ENCODE measurements at places on chromosomes 3 and 15.

DNA sequence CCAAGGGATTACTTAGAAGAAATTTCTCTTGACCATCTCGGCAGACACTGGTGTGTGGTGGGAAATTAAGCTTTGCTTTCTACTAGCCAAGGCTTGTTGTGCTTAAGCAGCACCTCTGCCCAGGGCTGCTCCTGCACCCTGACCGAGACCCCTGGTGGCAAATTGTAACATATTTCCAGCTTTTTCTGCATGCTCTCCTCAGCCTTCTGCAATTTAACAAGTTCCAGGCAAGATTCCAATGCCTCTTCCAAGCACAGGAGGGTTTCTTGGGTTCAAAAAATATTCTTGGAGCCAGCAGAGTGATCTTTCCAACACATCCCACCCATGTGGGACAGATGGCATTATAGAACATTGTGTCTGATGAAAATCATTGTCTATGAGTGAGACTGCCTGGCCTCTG is 210.5 kb downstream of the CLSTN2 start:
- DNase-seq = no peak

DNA sequence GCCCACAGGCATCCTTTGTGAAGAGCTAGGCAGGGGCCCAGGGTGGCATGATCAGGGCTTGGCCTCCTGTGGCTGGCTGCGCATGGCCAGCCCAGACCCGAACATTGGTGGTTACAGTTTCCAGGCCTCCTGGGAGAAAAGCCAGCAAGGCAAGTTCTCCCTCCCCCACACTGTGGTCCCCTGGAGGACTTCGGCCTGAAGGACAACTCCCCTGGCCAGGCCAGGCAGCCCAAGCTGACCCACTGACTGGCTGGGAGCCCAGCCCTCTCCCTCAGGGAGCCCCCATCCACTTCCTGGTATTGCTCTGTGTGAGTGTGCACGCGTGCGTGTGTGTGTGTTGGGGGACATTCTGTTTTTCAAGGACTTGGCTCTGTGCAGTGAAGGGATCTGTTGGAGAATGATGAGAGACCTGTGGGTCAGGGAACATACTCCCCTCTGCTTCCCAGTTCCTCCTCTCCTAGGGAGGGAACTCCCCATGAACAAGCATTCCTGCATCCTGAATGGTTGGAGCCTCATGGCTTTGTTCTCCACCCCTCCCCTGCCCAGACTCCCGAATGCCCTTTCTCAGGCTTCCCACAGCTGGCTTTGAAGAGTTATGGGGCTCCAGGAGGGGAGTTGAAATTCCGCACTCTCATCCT is 29.5 kb downstream of the CORO2B start:
- DNase-seq = no peak

GRCh38 chr15:88480981-88481380 is 13.5 kb downstream of the MRPS11 start:
- DNase-seq = no peak

DNA sequence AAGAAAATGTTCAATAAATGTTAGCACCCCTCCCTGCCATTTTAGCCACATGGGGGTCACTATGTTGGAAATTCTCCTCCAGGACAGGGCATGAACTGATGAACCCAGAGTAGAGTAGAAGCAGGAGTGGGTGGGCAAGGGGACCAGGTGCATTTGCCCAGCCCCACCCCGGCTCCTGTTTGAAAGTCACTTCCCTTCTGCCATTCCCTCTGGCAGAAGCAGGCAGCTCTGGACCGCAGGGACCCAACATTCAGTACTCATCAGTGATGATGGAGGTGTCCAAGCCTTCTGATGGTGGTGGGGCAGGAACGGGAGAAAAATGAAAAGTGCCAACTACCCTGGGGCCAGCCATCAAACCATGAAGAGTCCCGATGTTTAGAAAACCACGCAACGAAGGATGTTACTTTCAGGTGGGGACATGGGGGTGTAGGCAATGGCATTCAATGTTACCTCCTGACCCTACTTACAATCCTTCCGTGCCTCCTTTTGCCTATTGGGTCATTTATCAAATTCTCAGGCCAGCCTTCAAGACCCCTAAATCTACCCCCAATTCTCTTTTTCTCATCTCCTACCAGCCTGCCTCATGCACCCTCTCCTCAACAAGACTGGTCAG is 17.2 kb downstream of the UBAP1L start:
- no peak for DNase-seq

DNA sequence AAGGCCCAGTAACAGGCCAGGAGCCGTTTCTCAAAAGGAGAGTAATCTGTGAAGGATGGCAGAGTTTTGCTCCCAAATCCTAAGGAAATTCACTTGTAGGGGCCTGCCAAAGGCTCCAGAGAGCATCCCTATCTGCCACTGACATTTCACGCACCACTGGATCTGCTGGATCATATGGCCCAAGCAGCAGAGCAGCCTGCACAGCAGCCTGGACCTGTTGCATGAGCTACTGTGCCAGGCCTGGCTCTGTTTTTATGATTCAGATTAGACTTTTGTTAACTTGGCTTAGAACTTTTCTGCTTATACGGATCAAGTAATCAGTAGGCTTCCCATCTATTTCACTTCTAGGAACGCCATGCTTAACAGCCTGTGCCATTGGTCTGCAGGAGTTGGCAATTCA is 70.7 kb downstream of the CHRD start:
- no peak for DNase-seq

Data from suppressor macrophage treated with lipopolysaccharide for 4 hours (primary cell).